H4 (cell line): ENCODE measurements at places on chromosomes 7 and 10. TPM values are rescaled to one million over a fixed set of nuclear protein-coding genes. Genes with fewer than 3 reads are reported as not detected.
A peak's percentile ranks its signal among the peaks of the same experiment; 100 is the strongest.

Gene OGDHL
- total RNA-seq: 0.37 and 1.1 TPM in 2 replicates

- DNase-seq: no peak
Measured at GRCh38 chr10:19561181-19561580, 255.1 kb upstream of the PLXDC2 start.

- DNase-seq: peak; percentile 16
Measured at GRCh38 chr10:17951868-17952371, at the start of gene SLC39A12. Gene SLC39A12 (plus strand): TSS chr10:17951918. CDS start chr10:17953277, 1,359 bp downstream.

DNA sequence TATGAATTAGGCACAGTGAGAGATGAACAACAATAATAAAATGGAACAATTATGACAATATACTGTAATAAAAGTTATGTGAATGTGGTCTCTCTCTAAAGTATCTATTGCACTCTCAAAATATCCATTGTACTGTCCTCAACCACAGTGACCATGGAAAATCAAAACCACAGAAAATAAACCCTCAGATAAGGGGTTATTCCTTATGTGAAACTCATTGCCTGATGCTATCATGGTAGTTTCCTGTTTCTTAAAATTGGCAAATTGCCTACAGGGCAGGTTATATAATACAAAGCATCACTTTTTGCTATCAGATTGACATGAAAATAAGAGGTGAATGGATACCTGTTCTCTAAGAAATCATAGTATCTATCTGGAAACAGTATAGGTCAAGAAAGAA lies 3.8 kb downstream of the MCM10 start:
- DNase-seq: no peak

Gene MALRD1
- total RNA-seq: 0.16 TPM in 1 of 2 replicates, not detected in the other

Gene SPDYE2
- total RNA-seq: not detected in 2 replicates

DNA sequence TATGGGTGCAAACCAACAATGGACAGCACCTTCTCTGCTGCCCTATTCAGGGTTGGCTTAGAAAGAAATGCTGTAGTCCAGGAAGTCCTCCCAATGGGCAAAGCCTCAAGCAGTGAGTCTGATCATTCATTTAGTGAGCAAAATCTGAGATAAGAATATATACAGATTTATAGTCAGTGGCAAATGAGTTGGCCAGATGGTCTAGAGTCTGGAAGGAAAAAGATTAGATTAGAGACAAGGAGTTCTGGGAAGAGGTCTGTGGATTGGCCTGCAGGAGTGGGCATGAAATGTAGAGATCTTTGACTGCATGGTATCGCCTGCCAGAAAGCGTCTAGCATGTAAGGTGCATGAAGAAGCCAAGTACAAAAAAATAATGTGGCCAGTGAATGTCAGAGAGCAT lies 201.9 kb upstream of the PTER start:
- no peak for DNase-seq

DNA sequence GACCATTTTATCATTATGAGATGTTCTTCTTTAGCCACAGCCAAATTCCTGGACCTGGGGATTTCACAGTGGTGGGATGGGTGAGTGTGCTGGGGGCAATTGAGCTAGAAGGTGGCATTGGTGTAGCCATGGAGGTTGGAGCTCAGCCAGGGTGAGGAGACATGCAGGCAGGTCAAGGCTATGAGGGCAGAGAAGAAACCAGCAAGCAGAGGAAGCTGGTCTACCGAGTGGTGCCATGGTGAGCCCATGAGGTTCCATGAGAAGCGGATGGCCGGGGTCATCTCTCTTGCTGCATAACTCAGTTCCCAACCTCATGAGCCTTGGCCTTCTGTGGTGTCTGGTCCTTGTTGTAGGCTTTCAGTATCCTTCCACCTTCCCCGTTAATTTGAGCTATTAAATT lies 91.4 kb downstream of the CARD11 start:
- DNase-seq: no peak

DNA sequence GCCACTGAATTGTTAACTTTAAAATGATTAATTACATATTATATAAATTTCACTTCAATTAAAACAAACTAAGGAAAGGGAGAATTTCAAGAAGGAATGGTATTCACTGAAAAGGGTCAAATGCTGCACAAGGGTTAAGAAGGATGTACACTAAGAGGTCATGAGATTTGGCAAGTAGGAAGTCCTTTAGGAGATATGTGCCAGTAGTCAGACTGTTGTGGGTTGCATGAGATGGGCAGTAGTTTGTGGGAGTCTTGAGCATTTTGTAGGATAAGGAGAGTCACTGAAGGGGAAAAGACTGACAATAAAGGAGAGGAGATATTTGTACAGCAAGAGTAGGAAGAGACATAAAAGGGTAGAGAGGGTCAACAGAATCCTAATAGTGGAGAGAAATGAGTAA lies 12.4 kb upstream of the PTPN12 start:
- DNase-seq: no peak

Gene RNF32
- total RNA-seq: 1.4 and 3.8 TPM in 2 replicates

DNA sequence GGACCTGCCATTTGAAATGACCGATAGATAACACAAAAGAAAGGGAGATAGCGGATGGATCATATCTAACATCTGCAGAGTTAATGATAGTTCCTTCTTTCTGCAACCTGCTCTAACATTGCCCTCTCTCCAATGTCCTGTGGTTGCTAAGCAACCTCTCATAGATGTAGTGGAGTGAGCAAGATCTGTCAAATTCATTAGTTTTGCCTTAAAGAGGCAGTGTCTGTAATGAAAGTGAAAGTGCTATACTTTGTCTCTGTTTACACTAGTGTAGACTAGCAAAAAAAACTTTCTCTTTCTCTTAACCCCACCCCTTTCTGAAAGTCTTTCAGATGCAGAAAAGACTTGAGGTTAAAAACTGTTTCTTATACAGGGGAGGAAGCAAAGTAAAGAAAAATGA lies 1196.9 kb downstream of the SORCS3 start:
- peak; percentile 72 for DNase-seq

DNA sequence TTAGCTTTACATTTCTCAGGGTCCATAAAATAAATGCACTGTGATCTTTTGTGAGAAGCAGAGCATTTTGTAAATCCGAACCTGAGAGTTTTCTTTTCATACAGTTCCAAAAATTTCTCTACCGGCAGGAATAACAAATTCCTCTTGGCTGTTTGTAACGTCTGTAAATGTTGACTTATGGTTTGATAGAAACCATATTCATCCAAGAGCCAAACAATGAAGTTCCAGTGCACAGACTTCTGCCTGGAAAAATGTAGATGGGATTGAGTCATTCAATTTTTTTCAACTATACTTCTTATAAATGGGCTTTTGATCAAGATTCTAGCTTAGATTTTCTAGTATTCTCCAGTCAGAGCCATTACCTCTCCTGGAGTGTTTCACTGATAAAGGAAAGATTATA lies 530.6 kb downstream of the TFEC start:
- no peak for DNase-seq

GRCh38 chr7:44631458-44632115 lies 25.2 kb downstream of the OGDH start:
- DNase-seq: peak; percentile 79

GRCh38 chr10:34574353-34574934 lies 240.7 kb downstream of the PARD3 start:
- DNase-seq: no peak

GRCh38 chr7:106863274-106863997 lies 1.6 kb upstream of the PIK3CG start:
- DNase-seq: no peak

GRCh38 chr10:2145491-2145890 lies 408.2 kb upstream of the ADARB2 start:
- DNase-seq: no peak

GRCh38 chr7:29556405-29557195 lies 7.0 kb upstream of the PRR15 start:
- DNase-seq: no peak

Gene POM121
- total RNA-seq: 3.1 and 5.2 TPM in 2 replicates

DNA sequence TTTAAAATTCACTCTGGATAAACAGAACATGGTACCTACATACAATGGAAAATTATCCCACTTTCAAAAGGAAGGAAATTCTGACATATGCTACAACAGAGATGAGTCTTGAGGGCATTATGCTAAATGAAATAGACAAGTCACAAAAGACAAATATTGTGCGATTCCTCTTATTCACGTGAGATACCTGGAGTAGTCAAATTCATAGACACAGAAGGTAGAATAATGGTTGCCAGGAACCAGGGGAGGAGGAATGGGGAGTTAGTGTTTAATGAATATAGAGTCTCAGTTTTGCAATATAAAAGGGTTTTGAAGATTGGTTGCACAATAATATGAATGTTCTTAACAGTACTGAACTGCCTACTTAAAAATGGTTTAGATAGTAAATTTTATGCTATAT lies 69.8 kb upstream of the WAC start:
- no peak for DNase-seq

Gene TCAF2
- 1.9 and 2.7 TPM in 2 replicates for total RNA-seq

Gene RGS10
- 28.7 and 36.2 TPM in 2 replicates for total RNA-seq

DNA sequence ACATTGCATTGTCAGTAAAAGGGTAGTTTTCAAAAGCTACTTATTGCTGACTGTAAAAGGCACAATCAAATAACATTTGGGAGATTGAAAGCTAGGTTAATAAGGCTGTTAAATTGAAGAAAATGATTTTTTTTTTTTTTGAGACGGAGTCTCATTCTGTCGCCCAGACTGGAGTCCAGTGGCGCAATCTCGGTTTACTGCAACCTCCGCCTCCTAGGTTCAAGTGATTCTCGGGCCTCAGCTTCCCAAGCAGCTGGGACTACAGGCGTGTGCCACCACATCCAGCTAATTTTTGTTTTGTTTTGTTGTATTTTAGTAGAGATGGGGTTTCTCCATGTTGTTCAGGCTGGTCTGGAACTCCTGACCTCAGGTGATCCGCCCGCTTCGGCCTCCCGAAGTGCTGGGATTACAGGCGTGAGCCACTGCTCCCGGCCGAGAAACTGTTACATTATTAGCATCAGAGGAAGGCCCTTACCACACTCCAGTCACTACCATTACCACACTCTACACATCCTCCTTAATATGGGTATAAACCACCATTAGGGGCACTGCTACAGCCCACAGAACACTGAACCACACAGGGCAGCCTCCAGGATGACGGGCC lies 1.0 kb downstream of the CYP51A1 start:
- DNase-seq: no peak

- no peak for DNase-seq
Measured at GRCh38 chr10:71378336-71379117, 18.2 kb upstream of the CDH23 start.

- DNase-seq: no peak
Measured at GRCh38 chr10:88971221-88972061, 18.9 kb upstream of the ACTA2 start.

Gene STEAP1B
- 1.0 and 1.1 TPM in 2 replicates for total RNA-seq

Gene FKBP9
- total RNA-seq: 167 and 188 TPM in 2 replicates

DNA sequence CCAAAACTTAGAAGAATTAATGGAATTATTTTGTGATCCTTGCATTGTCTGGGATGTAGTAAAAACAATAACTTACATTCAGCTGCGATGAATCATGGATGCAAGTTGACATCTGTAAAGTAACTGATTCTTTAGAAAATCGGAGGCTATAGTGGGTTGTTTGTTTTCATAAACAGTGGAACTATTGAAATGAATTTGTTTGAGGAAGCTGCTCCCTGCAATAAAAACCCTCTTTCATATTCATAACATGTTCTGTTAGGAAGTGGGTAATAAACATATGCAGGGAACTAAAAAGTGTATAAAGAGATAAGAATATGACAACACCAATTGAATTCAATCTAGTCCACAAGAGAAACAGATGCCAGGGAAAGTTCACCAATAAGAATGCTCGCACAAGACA lies 53.6 kb downstream of the AGMO start:
- no peak for DNase-seq

Gene PON1
- not detected in 2 replicates for total RNA-seq

Gene ERVW-1
- not detected in 2 replicates for total RNA-seq

Gene UCMA
- not detected in 2 replicates for total RNA-seq

DNA sequence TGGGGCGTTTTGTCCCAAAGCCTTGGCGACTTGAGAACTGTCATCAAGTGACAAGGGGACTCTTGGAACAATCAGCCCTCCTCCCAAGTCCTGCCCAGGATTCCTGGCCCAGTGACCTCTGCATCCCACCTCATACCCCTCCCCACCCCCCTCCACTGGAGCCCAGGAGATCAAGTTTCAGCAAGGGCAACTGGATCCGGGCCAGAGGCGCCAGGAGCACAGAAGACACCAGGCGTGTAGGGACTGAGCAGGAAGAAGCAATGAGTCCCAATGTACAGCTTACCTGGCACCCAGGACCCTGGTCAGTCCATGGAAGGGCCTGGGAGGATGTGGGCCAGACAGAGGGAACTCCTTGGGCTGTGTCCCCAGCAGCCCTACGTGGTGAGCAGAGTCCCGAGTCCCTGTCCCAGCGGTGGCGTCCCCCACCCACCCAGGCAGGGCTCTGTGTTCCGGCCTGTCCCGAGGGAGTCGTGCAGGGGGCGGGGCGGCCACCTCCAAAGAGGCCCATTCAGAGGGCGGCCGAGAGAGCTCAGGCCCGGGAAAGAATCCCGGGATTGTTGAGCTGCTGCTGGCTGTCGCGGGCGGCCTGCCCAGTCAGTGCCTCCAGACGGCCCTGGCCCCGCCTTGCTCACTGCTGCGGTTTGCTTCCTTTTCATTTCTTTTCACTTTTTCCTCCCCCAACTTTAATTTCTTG lies 254.1 kb downstream of the TNS3 start:
- DNase-seq: peak; percentile 94

DNA sequence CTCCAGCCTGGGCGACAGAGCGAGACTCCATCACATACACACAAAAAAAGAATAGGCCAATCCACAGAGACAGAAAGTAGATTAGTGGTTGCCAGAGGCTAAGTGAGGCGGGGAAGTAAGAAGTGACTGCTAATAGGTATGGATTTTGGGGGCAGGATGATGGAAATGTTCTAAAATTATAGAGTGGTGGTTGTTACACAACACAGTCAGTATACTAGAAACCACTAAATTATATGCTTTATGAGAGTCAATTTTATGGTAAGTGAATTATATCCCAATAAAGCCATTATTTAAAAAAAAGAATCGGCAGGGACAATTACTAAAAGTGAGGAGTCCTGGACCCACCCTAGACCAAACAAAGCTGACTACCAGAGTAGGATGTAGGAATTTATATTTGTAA lies 24.3 kb downstream of the DENND2A start:
- no peak for DNase-seq

DNA sequence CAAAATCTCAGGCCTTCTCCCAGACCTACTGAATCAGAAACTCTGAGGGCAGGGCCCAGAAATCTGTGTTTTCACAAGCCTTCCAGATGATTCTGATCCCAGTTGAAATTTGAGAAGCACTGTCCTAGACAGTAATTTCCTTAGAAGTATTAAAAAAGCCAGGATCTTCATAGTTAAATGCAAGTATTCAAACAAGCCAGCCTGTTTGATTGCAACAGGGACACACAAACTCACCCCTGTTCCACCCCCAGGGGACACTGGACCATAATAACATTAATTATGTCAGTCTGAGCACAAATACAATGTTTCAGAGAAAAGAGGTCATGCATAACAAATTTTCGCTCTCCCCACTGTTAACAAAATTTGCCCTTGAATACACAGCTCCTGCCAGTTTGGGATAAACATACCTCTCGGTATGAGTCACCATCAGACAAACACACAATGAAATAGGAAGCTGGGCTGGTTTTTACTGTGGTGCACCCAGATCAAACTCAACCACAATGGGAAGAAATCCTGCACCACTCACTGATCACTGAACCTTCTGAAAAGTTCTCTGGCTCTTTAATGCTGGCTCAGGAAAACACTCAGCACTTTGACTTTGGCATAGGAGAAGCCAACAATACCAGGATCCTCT lies 34.3 kb downstream of the ABLIM1 start:
- DNase-seq: peak; percentile 95
